SK-N-SH (cell line): ENCODE measurements at places on chromosomes 6 and 20. TPM values are rescaled to one million over a fixed set of nuclear protein-coding genes. Genes with fewer than 3 reads are reported as not detected.

DNA sequence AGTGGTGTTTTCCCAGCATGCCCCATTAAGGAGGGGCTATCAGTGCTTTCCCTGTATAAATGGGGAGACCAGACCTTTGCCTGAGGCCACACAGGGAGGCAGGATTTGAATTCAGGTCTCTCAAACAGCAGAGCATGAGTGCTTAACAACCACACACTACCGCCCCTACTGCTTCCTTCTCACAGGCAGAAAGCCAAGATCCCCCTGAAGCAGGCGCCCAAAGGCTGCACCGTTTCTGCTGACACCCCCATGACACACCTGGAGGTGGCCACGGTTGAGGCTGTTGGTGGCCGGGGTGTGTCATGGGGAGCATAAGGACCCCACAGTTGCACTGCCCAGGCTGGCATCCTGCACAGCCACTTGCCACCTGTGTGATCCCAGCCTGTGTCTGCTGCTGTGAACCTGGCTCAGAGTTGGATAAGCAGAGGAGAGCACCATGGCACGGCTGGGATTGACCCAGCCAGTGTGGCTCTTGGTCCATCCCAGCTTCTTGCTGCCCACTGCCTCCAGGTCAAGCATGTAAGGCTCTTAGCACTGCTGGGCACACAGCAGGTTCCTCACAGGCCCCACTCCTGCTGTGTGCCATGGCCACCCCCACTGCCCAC lies 28.3 kb downstream of the PCK1 start:
- DNase-seq: no peak

DNA sequence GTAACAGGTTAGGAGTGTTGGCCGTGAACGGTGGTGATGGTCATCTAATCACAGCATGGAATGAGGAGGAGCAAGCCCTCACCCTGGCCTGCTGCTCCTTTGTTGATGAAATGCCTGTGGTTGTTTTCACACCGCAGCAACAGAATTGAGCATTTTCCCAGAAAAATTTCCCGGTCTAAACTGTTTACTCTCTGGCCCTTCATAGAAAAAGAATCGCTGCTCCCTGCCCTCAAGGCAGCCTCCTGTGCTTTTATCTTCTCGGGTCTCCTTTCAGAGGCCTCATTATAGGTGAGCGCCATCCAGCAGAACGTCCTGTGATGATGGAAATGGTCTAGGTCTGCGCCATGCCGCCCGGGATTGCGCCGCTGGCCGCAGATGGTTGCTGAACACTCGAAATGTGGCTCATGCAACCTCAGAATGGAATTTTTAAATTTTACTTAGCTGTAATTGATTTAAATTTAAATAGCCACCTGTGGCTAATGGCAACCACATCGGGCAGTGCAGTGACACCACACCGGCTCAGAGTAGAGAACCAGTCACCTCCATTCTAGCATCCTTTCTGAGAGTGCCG lies 30.2 kb downstream of the PHACTR3 start:
- no peak for DNase-seq

DNA sequence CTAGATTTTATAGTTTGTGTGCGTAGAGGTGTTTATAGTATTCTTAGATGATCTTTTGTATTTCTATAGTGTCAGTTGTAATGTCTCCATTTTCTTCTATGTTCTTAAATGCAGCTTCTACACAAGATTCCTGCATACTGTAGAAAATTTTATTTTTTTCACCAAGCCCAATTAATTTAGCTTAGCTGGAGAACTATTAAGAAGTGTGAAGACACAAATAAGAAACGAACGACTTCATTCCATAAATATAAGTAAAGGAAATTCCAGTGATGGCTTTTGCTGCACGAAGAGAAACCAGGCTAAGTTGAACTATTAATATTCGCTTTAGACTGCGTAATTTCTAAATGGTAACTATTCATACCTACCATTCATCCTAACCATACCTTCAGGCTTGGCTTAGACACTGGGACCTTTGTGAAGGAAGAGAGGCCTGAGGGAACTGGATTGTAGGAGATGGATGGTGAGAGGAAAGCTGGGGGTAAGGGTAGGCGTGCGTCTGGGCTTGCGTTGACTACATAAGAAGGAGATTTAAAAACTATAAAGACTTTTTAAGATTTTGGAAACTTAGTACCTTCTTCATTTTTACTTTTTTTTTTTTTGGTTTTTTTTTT lies 15.9 kb downstream of the HLA-DOA start:
- no peak for DNase-seq

DNA sequence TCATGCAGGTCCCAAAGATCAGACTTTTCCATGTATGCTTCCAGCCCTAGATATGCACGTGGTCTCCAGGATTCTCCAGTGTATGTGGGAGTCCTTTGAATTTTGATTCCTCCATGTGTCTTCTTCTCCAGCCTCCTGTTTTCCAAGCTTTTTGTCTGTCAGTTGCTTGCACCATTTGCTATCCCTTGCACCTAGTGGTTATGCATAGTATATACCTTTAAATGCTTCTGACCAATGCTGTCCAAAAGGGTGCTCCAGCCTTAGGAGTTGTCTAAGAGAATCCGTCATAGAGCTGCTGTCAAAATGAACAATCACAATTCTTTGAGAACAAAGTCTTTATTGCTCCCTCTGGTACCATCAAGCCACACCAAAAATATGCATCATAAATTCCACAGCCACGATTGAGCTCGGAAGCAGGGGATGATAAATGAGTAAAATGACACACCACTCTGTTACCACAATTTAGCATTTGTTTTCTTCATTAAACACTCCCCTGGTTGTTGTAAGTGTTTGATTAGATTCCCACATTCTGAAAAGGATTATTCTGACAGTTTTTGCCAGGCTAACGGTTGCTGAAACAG lies 706.2 kb upstream of the GJE1 start:
- DNase-seq: no peak

The RNF182 gene
- 8.0 and 10.9 TPM in 2 replicates for polyA plus RNA-seq

DNA sequence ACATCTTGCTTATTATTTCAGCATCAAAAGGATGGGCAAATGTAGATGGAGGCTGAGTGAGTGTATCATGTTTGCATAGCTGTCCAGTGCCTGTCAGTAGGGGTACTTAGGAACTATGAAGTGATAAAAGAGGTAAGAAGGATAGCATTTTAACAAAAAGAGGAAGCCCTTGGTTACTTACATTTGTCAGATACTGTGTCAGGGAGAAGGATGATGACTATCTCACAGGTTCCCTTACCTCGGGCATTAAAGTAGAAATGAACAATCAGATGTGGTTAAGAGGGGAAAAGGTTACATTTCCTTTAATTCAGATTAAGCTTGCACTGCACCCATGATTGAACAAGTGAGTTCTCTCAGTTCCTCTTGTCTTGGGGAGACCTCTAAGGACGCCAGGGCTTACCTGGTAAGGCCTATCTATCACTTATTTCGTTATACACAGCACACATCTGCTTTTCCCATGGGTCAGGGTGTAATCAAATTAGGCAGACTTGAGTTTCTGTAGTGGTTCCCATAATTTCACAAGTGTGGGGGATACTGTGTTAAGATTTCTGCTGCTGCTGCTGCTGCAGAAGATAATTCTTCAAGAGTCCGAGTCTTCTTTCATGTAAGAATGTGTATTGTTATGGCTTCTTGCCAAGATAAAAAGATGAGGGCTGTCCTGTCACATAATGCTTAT lies 4.5 kb downstream of the FOXO3 start:
- DNase-seq: no peak

DNA sequence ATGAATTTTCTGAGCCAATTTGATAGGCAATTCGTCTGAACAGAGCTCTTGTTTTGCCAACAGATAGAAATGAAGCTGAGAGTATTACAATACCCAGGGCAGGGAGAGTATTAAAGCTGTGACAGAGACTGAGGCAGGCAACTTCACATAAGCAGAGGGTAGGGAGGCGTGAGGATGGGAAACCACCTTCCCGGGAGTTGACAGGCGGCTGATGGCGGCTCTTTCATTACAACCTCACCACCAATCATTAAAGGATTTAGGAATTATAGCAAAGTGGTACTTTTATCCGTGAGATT lies 73.3 kb downstream of the CD83 start:
- DNase-seq: no peak

DNA sequence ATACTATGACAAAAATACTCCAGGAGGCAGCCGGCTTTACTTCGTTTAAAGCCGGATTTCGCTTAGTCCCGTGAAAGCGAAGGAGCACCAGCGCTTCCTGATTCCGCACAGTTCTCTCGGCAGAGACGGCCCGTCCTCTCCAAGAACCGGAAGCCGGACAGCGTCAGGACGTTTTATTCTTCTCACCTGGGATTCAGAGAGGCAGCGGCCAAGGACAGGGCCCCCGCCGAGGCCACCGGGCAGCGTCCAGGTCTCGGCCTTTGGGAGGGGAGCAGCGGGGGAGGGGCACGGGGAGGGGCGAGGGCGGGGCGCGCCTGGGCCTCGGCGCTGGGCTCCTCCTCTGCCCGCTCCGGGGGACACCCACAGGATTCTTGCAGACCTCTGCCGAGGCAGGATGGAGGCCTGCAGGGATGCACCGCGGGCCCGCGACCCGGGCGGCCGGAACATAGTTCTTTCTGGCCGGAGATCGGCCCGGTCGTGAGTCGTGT lies 2.8 kb upstream of the DIDO1 start:
- DNase-seq: no peak

GRCh38 chr6:26184367-26184891 lies 97.2 kb downstream of the HFE start:
- DNase-seq: no peak

DNA sequence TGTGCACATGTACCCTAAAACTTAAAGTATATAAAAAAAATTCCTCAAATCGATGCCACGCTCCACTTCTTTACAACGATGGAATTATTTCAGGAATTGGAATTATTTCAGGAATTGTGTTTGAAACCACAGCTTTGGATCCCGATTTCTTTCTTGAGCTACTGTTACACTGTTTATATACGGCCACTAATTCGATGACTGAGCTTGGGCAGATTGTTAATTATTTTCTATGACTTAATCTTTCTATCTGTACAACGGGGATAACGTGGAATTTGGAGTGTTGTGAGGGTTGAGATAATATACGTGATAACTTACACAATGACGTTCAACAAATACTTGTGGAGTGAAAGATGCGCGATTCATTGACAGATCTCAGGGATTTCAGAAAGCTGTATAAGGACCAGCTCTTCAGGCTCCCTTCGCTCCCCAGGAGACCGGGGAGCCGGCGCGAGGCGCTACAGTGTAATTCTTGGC lies 171.3 kb downstream of the SLC16A10 start:
- no peak for DNase-seq

The PTCRA gene
- not detected in 2 replicates for polyA plus RNA-seq
